ENCODE measurements at places on chromosomes 12 and 14.

DNA sequence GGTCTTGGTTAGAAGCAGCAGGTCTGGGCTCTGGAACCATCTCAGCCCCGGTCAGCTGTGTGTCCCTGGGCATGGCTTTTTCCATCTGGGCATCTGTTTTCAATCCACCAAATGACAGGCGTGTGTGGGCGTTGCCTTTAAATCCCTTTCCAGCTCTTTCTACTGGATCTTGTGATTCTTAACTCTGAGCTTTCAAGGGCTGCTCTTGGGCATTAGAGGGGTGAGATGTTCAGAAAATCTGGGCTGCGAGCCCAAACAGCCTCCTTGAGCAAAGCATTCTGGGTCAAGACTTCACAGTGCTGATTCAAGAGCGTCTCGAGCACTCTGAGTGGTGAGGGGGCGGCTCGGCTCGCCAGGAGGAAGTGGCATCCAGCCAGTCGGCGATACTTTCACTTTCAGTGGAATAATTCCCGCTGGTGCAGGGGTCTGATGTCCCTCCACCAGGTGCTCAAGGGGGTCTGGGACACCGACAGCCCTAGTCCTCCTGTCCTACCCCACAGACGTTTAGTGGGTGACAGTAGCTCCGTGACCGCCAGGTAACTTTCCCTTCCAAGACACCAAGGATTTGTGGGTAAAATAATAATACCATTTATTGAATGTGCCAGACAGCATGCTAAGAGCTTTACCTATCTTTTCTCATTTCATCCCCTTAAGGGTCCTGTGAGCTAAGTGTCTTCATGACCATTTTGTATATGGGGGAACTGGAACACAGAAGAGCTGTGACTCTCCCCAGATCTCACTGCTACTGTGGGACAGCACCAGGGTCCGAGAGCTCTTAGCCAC is 114.0 kb downstream of the PLXNC1 start:
- DNase-seq = peak; percentile 98

DNA sequence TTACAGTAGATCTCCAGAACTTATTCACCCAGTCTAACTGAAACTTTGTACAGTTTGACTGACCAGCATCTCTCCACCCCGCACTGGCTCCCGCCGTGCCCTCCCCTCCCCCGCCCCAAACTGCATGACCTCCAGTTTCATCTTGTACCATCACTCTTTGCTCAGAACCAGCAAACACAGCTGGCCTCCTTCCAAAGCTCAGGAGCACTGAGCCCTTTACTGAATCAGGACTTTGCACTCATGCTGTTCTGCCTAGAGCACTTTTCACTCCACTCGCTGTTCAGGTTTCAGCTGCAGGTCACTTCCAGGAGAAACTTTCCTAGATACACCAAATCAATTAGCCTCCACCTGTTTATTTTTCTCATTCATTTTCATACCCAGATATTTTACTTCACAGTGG is 455.3 kb upstream of the PDE3A start:
- no peak for DNase-seq

- no peak for DNase-seq
These were observed 58.6 kb downstream of the ZFP36L1 start for GRCh38 chr14:68734231-68734732.

DNA sequence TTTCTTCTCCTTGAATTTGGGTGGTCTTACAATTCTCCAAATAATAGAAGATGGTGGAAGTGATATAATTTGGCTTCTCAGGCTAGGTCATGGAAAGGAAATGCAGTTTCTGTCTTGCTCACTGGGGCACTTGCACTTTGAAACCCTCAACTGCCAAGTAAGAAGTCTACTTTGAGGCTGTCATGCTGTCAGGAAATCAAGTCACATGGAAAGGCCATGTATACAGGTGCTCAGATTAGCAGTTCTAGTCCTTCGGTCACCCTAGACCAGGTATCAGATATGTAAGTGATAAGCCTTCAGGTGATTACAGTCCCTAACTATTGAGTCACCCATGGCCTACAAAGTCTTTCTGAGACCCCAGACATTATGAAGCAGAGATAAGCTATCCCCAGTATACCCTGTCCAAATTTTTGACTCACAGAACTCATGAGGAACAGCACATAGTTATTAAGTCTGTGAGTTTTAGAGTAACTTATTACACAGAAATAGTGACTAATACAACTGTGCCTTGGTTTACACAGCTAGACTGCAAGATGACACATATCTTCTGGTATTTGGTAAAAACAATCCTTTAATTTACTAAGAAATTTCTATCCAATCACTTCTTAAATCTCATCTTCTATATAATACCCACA is 26.3 kb upstream of the BBS10 start:
- DNase-seq = no peak

GRCh38 chr12:12715459-12716150 is 1.6 kb upstream of the CDKN1B start:
- DNase-seq = no peak

DNA sequence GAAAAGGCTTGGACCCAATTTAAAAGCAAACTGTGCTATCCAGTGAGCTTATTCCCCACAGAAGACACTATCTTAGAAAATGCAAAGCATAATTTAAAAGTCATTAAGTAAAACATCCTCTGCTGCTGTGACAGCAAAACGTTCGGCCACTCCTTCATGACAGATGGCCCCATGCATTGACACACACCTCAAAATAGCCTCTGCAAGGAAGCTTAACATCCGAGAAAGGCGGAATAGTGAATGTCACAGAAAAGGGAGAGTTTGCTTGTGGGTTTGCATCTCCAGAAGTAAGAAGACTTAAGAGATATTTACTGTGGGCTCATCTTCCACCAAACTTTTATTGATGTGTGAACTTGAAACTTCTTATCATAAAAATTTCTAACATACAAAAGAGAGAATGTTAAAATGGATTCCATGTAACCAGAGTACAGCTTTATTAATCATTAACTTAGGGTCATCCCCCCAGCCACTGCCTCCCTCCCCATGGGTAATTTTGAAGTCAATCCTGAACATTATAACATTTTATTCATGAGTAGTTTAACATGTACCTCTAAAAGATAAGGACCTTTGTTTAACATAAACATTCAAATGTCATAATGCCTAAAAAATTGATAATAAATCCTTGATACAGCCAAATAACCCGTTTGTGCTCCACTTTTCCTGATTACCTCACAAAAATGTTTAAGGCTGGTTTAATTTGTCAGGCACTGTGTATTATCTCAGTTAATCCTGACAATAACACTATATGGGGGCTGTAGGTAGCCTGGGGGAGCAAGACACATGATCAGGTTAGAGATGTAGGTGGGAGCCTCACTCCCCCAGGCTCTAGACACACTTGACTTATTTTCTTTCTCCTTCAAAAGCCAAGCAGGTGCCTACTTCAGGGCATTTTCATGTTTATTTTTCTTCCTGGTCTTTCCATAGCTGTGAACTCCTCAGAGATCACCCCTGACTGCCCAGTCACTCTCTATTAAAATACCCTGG is 119.7 kb upstream of the TMCC3 start:
- no peak for DNase-seq

GRCh38 chr14:70121521-70121920 is 67.2 kb downstream of the SLC8A3 start:
- DNase-seq = no peak

- DNase-seq = no peak
These were observed 714.4 kb upstream of the TBX3 start for GRCh38 chr12:115398311-115398781.

DNA sequence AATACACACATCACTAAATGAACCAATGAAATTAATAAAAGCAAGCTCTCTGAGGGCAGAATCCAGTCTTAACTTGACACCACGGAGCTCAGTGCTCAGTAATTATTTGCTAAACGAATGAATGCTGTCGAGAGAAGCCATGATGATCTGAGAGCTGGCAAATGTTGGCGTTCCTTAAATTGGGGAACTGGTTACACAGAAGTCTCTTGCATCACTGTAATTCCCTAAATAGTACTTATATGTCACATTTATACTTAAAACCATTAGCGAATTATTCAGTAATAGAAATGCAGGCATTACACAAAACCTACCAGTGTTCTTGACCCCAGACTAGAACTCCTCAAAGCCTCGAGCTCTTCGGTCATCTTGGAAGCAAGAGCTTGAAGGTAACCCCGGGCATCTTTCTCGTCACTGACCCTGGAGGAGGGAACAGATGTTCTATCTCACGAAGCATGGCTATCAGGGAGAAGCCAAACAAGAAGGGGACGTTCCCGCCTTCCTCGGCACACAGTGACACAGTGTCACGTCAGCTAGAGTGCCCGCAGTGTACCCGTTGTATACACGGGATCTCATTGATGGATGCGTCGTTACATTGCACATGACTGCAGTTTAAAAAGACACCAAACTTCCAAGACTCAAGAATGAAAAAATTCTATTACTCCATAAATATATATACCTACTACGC is 43.6 kb downstream of the AMN start:
- no peak for DNase-seq

GRCh38 chr12:54337854-54338650 is 13.1 kb downstream of the COPZ1 start:
- no peak for DNase-seq

DNA sequence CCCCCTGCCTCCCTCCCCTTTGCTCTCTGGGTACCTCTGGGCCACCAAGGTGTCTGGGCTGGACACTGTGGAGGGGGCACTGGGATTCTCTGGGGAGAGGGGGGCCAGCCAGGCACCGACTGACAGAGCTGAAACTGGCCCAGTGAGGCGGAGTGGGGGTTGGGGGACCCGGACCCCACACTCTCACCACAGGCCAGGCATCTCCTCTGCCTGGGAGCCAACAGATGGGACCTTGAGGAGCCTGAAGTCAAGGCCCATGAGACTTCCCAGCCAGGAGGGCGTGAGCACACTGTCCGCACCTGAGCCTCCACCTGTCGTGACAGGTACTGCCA is 39.8 kb upstream of the PPP1R13B start:
- no peak for DNase-seq

DNA sequence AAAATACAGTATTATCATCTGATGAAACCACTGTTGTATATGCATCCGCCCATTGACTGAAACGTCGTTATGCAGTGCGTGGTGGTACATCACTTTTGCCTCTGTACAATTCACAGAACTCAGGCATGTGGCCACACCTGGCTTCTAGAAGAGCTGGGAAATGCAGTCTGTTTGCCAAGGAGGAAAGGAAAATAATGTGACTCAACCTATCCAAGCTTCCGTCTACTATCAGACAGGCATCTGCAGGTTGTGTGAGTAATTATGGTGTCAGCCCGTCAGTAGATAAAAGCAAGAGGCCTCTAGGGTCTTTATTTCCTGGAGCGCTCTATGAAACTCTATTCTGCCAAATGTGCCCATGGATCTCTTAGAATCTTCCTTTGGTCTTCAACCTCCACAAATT is 111.6 kb downstream of the BBS10 start:
- no peak for DNase-seq

DNA sequence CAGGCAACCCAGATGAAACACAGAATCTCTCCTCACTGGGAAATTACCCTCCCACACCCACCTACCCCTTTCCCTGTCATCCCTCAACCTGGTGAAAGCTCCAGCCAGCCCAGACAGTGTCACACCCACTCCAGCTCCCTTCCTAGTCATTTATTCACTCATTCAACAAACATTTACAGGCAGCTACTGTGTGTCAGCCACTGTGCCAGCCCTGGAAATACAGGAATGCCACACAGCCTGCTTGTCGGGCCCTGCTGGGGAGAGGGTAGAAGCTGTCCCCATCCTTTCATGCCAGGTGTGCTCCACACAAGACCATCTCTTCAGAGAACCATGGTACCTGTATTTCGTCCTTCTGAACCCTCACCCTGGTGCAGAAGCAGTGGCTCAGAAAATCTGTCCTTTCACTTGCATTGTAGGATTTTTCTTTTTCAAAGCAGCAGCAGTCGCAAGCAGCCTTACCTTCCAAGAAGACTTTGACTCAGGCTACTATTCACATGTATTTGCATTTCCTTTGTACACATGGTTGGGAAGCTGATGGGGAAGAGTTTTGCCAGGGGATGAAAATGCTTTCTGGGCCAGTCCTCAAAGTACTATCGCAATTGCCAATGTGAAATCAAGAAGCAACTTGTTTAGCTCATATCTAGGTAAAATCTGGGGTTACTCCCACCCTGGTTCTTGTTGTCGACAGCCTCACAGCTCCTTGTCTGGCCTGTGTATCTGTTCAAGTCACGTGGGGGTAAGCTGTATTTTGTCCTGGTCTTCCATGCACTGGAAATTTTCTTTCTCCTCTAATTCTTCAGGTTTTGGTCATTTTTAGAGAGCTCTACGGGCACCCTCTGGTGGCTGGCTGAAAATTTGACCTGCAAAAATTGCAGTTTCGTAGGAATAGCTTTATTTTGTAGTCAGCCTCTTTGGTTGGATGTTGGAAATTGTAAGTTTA is 147.4 kb upstream of the EGLN3 start:
- DNase-seq = peak; percentile 27

DNA sequence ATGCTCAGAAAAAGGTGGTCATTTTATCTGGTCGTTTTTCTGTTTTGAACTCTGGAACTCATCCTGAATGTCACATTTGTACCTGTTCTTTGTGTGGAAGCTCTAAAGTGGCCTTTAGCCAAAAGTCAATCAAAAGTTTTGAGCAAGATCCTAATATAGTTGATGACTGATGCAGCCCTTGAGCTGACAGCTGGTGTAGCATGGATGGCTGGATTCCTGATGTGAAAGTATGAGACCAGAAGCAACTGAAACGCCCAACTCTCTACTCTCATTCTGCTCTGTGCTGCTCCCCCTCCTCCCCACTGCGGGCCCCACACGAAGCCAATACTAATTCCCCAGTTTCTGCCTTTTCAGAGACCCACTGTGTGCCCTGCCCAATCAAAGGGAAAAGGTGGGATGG is 10.3 kb upstream of the MYH7 start:
- DNase-seq = no peak

GRCh38 chr14:106268013-106268727 is 741.8 kb downstream of the TMEM121 start:
- no peak for DNase-seq

DNA sequence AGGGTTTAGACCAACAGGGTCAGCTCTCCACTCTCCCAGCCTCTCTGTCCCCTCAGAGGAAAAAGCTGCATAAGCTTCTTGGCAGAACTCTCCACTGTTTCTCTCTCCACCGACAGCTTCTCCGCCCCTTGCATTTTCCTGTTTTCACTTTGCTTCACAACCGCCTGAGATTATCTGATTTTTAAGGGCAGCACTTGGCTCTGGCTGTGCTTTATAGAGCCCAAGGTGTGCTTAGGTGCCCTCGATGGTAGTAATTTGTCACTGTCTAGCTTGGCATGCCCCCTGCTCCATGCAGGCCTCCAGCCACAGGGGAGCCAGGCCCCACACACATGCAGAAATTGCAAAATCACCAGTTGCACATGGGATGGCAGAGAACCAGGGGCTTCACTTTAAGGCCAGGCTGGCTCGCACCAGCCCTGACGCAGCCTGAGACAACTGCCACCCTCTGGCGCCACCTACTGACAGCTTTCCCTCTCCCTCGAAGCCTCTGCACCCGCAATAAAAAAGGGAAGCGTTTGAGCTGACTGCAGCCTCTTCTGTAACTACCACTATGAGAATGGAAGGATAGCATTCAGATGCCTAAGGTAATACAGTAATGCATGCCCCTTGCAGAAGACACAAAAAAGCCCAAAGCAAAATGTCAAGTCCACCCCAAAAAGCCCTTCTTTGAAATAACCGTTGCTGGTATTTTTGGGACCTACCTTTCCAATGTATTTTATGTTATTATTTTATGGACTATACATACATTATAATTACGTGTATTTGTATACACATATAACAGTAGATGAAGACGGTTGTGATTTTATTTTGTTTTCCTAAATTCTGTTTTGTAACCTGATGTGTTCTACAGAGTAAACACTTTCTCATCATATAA is 32.0 kb upstream of the RIMBP2 start:
- DNase-seq = peak; percentile 55

All from fibroblast of the conjunctiva (primary cell).